ENCODE measurements at places on chromosomes 5 and 9. TPM values are rescaled to one million over a fixed set of nuclear protein-coding genes. Genes with fewer than 3 reads are reported as not detected.

Gene SLC34A3
- total RNA-seq = not detected

Gene PPP3R2
- not detected for total RNA-seq

Gene CCDC192
- total RNA-seq = 1.3 TPM

Gene SCGB3A1
- not detected for total RNA-seq

Gene ANXA2R
- 1.2 TPM for total RNA-seq

Gene PCDHA1
- 0.07 TPM for total RNA-seq

Gene DIRAS2
- 0.77 TPM for total RNA-seq

Gene TAF1L
- total RNA-seq = not detected

GRCh38 chr9:128473104-128473503, 17.3 kb downstream of the ODF2 start:
- DNase-seq = no peak
- H3K36me3 ChIP-seq = peaks cover 19% of the 10 kb centered on the region
- H3K4me1 ChIP-seq = no peaks in the 10 kb centered on the region
- no peak overlapping the region for H3K27ac ChIP-seq
- H3K4me3 ChIP-seq = no peak overlapping the region

DNA sequence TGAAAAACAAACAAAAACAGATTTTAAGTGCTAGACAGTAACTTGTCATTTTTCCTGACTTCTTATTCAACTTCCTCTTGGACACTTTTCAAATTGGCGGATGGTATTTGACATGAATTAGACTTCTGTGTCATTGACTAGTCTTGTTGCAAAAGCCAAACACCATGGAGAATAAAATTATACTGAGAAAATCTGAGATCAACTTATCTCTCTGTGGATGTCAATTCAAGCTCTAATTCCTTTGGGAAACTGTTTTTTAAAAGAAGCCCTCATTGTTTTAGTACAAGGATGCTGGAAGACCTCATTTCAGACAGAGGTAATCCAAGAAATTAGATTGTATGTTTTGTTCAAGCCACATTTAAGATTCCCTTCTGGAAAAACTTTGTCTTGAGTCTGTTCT, 831.0 kb downstream of the SEMA5A start:
- H3K27me3 ChIP-seq = no peaks in the 10 kb centered on the region
- DNase-seq = no peak
- no peaks in the 10 kb centered on the region for H3K36me3 ChIP-seq
- H3K27ac ChIP-seq = no peak overlapping the region

GRCh38 chr9:9847750-9848149, 765.1 kb downstream of the PTPRD start:
- no peak overlapping the region for H3K4me3 ChIP-seq
- no peak for DNase-seq
- H3K36me3 ChIP-seq = no peaks in the 10 kb centered on the region
- no peak overlapping the region for H3K27ac ChIP-seq

DNA sequence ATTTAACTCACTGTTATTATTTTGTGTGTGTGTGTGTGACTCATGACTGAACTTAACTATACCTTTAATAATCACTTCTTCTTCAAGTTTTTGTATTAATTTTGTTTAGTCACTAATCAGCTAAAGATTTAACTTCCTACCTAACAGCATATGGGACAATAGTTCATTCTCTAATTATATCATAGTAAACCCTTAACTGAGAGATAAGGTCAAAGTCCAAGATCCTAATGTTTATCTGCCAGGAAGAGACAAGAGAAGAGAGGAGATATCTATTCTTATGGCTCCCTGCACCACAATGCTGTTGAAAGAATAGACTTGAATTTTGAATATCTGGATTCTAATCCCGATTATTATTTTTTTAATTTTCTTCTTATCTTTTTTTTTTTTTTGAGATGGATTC, 28.1 kb downstream of the FREM1 start:
- no peak for DNase-seq
- H3K36me3 ChIP-seq = peaks cover 36% of the 10 kb centered on the region
- no peaks in the 10 kb centered on the region for H3K27me3 ChIP-seq
- no peak overlapping the region for H3K27ac ChIP-seq

GRCh38 chr5:55847837-55848236, 3.3 kb upstream of the IL31RA start:
- H3K27ac ChIP-seq = no peak overlapping the region
- DNase-seq = no peak
- no peaks in the 10 kb centered on the region for H3K36me3 ChIP-seq
- H3K4me3 ChIP-seq = no peak overlapping the region
- no peaks in the 10 kb centered on the region for H3K27me3 ChIP-seq

DNA sequence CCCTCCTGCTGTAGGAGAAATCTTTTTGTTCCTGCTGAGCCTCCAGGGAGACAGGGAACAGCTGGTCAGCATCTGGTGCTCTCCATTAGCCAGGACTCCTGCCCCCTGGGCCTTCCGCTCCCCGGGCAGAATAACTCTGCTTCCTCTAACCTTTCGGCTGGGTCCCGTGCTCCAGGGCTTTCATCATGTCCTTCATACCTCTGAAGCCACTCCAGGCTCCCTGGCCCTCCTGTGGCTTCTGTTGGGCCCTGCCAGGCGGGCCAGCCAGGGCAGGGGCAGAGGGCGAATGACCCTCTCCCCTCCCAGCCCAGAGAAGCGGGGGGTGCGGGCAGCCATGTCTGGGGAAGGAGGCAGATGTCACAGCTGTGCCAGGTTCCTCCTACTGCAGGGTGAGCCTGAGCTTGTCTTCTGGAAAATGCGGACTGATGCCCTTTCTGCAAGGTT, 81.7 kb upstream of the LMX1B start:
- H3K4me3 ChIP-seq = peak overlapping the region; percentile 7
- H3K27ac ChIP-seq = no peak overlapping the region
- H3K4me1 ChIP-seq = peaks cover 47% of the 10 kb centered on the region
- no peaks in the 10 kb centered on the region for H3K36me3 ChIP-seq

DNA sequence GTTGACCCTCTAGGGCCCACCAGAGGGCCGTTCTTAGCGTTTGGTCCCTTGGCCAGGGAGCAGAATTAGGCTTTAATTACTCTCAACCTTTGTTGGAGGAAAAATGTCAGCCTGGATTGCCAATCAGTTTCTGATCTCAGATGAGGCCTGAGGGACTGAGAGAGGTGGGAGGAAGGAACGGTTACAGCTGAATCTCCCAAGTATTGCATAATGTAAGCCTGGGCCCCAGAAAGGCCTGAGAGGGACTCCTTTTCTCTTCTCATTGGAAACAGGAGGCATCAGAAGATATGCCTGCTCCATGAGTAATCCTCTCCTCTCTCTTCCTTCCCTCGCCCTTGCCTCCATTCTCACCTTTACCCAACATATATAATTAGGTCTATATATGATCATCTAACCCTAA, 105.7 kb downstream of the INSYN2B start:
- H3K4me1 ChIP-seq = no peaks in the 10 kb centered on the region
- peak overlapping the region; percentile 32 for H3K27ac ChIP-seq
- DNase-seq = no peak
- no peak overlapping the region for H3K4me3 ChIP-seq
- no peaks in the 10 kb centered on the region for H3K36me3 ChIP-seq

DNA sequence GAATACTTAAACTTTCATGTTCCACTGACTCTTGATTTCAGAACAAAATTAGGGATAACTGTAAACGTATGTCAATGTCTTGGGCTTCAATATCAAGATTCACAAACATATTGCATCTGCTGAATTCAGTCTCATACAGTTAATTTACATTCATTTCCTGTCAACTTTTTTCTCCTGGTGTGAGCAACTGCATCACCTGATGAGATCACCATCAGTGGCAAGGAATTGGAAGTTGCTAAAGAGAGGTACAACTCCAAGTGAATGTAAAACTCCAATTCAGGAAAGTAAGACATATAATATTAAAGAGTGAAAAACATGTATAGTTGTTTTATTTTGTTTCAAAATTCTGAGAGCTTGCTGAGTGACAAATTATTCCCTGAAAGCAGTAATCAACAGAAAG, 1336.2 kb upstream of the C9orf72 start:
- DNase-seq = no peak
- no peaks in the 10 kb centered on the region for H3K27me3 ChIP-seq
- peaks cover 2% of the 10 kb centered on the region for H3K36me3 ChIP-seq
- no peak overlapping the region for H3K27ac ChIP-seq
- H3K4me3 ChIP-seq = no peak overlapping the region

DNA sequence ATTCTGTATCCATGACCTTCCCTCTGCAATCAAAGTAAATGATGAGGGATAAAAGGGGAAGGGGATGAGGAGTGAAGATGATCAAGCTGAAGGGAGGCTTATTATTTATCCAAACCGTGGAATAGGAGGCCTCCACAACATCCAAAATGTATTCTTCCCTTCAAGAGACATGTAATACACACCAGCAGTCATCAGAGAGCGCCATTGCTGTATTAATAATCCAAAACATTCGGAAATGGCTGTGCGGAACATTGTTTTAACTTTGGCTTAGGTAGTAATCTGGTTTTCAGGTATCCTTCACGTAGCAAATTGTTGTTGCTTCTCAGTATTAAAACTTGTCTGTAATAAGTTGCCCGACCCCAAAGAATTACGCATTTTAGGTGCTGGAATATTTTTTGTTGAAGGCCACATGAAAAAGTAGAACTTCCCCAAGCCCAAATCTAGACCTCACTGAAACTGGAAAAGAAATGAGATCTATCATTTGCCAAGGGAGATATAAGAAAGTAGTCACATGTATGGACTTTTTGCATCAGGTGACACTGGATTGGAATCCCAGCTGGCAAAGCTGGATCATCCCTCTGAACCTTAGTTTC, 2.6 kb upstream of the BOD1 start:
- peak overlapping the region; percentile 72 for H3K4me3 ChIP-seq
- H3K27ac ChIP-seq = no peak overlapping the region
- DNase-seq = peak; percentile 48
- peaks cover 40% of the 10 kb centered on the region for H3K4me1 ChIP-seq
- no peaks in the 10 kb centered on the region for H3K27me3 ChIP-seq

DNA sequence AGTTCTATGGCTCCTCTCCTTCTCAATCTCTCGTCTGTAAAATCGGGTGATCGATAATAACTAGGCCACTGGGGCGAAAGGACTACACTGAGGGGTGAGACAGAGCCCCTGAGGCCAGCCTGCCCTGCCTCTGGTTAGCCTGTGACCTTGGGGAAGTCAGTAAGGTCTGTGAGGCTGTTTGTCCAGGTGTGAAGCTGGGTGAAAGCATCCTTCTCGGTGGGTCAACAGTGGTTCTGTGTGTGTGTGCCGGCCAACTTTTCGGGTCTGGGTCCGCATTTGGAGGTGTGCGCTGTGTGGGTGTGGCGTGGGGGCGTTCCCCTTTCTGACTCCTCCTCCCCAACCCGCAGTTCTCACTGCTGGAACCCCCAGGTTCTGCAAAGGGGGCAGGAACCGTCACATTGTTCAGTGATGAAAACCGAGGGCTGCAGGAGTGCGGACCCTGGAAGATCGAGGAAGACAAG, 5.0 kb upstream of the RNF44 start:
- peaks cover 31% of the 10 kb centered on the region for H3K4me1 ChIP-seq
- no peaks in the 10 kb centered on the region for H3K36me3 ChIP-seq
- DNase-seq = no peak
- H3K27ac ChIP-seq = peak overlapping the region; percentile 67
- H3K4me3 ChIP-seq = peak overlapping the region; percentile 85

- H3K27me3 ChIP-seq = no peaks in the 10 kb centered on the region
- no peak overlapping the region for H3K4me3 ChIP-seq
- no peak for DNase-seq
- H3K36me3 ChIP-seq = peaks cover 2% of the 10 kb centered on the region
- H3K27ac ChIP-seq = no peak overlapping the region
- peaks cover 14% of the 10 kb centered on the region for H3K4me1 ChIP-seq
Measured at GRCh38 chr9:23682891-23683431, 143.1 kb downstream of the ELAVL2 start.

- H3K4me3 ChIP-seq = no peak overlapping the region
- no peak for DNase-seq
- no peak overlapping the region for H3K27ac ChIP-seq
- no peaks in the 10 kb centered on the region for H3K27me3 ChIP-seq
- peaks cover 2% of the 10 kb centered on the region for H3K36me3 ChIP-seq
Measured at GRCh38 chr5:94793113-94793815, 174.8 kb downstream of the SLF1 start.

- no peak overlapping the region for H3K27ac ChIP-seq
- H3K27me3 ChIP-seq = no peaks in the 10 kb centered on the region
- DNase-seq = no peak
- peaks cover 3% of the 10 kb centered on the region for H3K4me1 ChIP-seq
- no peaks in the 10 kb centered on the region for H3K36me3 ChIP-seq
Measured at GRCh38 chr5:74241751-74242140, 398.8 kb downstream of the ENC1 start.

GRCh38 chr5:10620346-10620745, 56.5 kb downstream of the ANKRD33B start:
- no peaks in the 10 kb centered on the region for H3K4me1 ChIP-seq
- H3K36me3 ChIP-seq = no peaks in the 10 kb centered on the region
- peaks cover 3% of the 10 kb centered on the region for H3K27me3 ChIP-seq
- H3K4me3 ChIP-seq = no peak overlapping the region
- DNase-seq = no peak
- no peak overlapping the region for H3K27ac ChIP-seq

- peaks cover 2% of the 10 kb centered on the region for H3K36me3 ChIP-seq
- H3K4me3 ChIP-seq = no peak overlapping the region
- H3K27me3 ChIP-seq = no peaks in the 10 kb centered on the region
- no peak for DNase-seq
- no peak overlapping the region for H3K27ac ChIP-seq
Measured at GRCh38 chr9:15982182-15982581, 429.3 kb downstream of the CCDC171 start.

DNA sequence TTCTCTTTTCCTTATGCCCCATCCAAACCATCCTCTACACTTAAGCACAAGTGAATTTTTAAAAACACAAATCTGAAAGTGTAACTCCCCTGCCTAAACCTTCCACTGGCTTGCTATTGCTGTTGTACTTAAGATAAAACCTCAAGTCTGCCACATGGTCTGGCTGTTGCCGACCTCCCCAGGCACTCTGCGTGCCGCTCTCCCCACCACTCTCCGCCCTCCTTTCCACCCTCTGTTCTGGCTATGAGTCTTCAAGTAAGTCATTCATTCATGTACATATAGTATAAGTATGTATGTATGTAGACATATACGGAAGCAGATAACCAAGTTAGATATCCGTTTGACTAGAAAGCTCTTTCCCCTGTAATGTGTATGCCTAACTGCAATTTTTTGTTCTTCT, 94.7 kb upstream of the ANKRD55 start:
- H3K27ac ChIP-seq = peak overlapping the region; percentile 2
- peaks cover 23% of the 10 kb centered on the region for H3K4me1 ChIP-seq
- H3K4me3 ChIP-seq = no peak overlapping the region
- no peaks in the 10 kb centered on the region for H3K27me3 ChIP-seq
- no peak for DNase-seq
- H3K36me3 ChIP-seq = peaks cover 4% of the 10 kb centered on the region

GRCh38 chr5:173041881-173042762, 14.0 kb upstream of the CREBRF start:
- H3K4me1 ChIP-seq = peaks cover 13% of the 10 kb centered on the region
- no peaks in the 10 kb centered on the region for H3K27me3 ChIP-seq
- H3K36me3 ChIP-seq = peaks cover 8% of the 10 kb centered on the region
- no peak overlapping the region for H3K4me3 ChIP-seq

DNA sequence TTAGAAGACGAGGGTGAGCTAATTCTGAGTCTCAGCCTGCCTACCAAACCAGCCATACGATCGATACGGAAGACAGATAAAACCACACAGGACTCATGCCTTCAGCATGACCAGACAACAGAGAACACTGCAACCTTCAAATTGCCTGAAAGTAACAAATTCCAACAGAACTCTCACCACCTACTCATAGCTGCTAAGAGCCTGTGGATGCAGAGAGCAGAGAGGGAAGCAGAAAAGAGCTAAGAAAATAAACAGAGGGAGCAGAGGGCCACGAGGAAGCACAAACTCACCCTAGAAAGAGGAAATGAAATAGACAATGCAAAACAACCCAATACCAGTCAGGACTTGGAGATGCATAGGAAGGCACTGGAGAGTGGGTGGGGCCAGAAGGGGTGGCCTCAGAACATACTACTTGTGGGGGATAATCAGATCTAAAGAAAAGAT, 86.7 kb upstream of the TAS2R1 start:
- H3K27ac ChIP-seq = no peak overlapping the region
- peaks cover 3% of the 10 kb centered on the region for H3K27me3 ChIP-seq
- peaks cover 4% of the 10 kb centered on the region for H3K36me3 ChIP-seq
- no peak overlapping the region for H3K4me3 ChIP-seq
